ENCODE measurements at places on chromosomes 7 and 10. TPM values are rescaled to one million over a fixed set of nuclear protein-coding genes. Genes with fewer than 3 reads are reported as not detected.

Gene TMEM178B
- total RNA-seq: 16.5 TPM

Gene SMKR1
- 1.3 TPM for total RNA-seq

Gene OGA
- 360 TPM for total RNA-seq

Gene BAIAP2L1
- total RNA-seq: 4.6 TPM

Gene CPA2
- not detected for total RNA-seq
